ENCODE measurements at places on chromosomes 4 and X.

DNA sequence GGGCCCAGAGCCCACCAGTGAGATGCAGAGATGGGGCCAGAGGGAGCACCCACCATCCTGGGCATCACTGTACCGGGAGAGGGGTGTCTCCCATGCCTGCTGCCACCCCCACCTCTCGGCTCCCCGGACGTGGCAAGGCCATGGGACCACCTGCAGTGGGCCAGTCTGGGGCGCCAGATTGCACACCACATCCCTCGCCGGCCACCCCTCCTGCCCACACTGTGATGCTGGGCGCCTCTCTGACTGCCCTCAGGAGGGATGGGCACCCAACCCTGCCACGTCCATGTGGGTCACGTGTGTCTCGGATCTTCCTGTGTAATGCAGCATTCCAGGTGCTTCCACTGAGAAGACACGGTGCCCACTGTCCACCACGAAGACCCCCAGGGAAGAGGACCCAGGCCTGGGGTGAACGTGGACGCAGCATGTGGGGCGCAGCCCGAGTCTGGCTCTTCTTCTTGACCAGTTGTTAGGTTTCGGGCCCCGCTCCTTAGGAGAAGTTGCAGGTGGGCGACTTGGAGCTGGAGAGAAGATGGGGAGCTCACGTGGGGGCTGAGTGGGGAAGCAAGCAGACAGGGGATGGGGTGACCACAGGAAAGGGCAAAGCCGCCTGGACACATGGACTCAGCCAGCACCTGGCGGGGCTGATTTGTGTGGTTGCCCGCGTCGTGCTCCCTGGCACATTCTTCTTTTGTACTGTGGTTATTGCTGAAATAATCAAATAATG lies 47.7 kb downstream of the ZFYVE28 start:
- no peak for DNase-seq

GRCh38 chr4:122746485-122746965 lies 14.0 kb downstream of the BBS12 start:
- DNase-seq = no peak

GRCh38 chrX:118802857-118803256 lies 20.8 kb upstream of the ZCCHC12 start:
- no peak for DNase-seq

- DNase-seq = no peak
Measured at GRCh38 chr4:183321079-183321478, 1.0 kb upstream of the CLDN22 start.

Data from T-helper 1 cell (primary cell).